ENCODE measurements at places on chromosomes 12 and 14.

GRCh38 chr14:88323523-88324199, 592 bp upstream of the KCNK10 start:
- no peak for DNase-seq

DNA sequence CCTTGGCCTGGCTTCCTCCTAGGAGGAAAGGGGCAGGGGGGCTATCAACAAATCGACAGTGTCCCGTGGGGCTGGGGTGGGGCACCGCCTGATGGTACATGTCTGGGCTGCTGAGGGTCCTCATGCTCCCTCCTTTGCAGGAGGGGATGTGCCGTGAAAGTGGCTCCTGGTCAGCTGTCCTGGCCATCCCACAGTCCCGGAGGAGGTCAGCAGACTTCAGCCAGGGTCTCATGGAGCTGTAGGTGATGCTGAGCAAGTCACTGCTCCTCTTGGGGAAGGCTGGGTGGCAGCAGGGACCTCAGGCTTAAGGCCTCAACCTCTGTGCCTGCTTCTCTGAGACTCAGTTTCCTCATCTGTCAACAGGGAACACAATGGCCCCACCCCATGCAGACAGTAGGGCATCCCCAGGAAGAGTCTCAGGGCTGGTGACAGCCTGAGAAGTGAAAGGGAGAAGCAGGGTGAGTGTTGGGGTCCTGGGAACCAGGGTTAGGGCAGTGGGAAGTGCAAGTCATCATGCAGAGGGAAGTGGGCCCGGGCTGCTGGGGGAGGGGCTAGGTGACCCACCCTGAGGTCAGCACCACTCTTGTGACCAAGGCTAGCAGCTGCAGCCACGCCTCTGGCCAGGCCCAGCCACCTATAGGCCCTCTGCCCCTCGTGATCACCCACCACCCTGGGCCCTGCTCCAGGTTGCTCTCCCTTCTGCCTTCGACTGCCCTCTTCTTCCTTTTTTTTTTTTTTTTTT, 4.4 kb upstream of the TNFAIP2 start:
- peak; percentile 82 for DNase-seq

GRCh38 chr12:120342175-120343038, 14.8 kb upstream of the PLA2G1B start:
- no peak for DNase-seq

GRCh38 chr12:132161036-132161781, 17.0 kb downstream of the NOC4L start:
- DNase-seq = no peak

DNA sequence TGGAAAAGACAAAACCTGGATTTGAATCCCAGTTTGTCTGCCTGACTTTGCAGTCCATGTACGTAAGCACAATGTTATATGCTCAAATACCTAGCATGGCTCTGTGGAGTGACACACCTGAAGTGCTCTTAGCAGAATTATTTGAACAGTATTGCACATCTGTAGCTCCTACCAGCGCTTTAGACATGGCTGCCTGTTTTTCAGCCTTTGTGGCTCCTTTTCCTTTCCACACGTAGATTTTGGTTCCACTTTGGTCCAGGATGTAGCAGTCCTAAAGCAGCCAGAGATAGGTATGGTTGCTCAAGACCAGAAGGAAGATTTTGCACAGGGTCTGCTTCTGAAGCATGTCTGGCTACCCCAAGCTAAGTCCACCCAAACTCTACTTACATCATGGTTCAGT, 9.1 kb downstream of the AVIL start:
- no peak for DNase-seq

DNA sequence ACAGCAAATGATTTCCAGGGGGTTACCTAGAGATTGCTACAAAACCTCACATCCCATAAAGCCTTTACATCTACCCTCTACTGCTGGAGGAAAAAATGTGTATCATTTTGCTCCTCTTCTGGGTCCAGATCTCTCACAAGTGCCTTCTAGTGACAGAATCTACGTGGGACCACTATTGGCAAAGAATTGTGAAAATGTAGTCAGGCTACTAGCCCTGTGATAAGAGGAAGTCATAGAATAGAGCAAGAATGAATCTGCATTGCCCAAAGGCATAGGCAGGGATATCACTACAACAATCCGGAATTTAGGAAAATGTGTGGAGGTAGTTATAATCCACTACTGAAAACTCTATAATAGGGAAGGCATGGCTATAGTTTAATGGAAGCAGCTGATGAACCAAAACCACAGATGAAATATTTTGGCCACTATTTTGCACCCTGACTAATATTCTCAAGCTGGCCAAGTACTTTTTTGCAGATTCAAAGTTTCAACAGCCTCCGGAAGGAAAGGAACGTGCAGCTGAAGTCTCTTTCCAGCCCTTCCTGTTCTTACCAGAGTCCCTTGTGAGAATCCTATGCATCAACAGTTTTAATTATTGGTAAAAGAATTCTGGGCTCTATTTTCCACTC, 176.8 kb downstream of the PHLDA1 start:
- DNase-seq = no peak

DNA sequence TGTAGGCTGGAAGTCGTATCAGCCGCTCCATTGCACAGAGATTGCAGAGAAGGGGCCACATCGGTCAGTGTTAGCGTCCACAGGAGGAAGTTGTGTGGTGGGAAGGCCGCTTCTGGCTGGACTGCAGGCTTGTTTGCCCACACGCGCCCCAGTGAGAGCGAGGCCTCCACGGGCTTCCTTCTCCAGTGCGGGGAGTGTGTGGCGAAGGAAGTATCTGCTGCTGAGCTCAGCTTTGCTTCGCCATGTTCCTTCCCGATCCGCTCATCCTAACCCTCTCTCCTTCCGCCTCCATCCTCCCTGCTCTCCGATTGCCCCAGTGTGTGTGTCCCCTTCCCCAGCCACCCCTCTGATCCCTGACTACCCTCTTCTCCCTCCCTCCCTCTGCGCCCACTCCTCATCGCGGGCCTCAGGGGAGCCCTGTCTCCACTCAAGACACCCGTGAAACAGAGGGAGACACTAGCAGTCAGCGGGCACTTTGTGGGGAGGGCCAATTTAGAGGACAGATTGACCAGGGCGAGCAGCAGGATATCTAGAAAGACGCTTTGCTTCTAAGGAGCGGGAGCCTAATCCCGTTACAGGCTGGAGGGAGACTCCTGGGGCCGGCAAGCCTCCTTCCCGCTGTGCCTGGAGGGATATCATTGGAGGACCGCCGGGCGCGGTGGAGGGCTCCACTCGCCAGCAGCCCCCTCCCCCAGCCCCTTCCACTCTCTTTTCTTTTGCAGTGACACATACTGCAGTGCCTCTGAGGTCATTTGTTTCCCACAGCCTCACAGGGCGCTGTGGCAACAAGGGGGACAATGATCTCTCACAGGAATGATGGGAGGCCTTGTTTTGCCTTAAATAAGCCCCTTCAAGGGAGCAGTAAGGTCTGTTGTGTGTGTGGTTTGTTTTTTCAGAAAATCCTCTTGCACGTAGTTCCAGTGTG, 428.8 kb downstream of the ZFP36L1 start:
- peak; percentile 71 for DNase-seq

DNA sequence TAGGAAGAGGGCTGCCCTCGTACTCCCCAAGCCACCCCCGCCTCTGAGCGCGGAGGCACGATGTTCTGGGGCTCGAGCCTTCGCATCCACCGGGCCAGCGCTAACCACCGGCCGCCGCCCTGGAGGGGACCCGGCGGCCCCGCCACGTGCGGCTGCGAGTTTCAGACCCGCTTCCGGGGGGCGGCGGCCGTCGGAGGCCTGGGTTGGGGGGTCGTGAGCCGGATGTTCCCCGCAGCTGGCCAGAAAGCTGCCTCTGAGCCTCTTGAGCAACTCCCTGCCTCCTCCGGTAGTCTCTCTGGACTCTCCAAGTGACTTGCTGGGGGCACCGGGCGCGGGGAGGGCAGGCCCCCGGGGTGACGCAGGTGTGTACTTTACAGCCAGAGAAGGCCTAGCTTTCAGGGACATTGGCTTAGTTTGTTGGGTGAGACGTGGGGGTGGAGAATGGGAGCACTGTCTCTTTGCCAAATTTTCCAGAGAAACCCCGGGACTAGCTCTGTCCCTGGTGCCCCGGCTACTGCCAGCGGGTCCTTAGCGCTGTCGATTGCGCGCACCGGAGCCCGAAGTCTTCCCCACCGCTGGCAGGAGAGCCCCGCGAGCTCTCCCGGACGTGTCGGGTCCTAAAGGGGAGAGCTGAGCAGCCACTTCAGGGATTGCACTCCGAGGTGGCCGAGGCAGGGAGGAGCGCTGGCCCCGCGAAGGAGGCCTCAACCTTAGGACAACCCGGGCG, 15.6 kb downstream of the OTX2 start:
- no peak for DNase-seq

DNA sequence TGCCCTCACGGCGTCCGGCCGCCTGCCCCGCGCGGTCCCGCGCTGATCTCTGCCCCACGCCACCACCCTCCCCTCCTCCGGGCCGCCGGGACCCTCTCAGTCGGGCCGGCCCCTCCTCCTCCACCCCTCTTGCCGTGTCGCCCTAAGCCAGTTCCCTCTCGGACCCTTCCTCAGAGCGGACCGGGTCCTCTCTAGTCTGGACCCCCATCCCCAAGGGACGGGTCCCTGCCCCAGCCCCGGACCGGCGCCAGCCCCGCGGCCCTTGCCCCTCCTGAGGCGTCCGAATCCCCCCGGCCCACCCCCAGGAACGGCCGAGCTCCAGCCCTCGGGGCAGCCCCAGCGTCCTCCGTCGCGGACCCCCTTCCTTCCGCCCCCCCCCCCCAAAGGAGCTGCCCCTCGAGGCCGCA, 485 bp downstream of the PPP4R4 start:
- peak; percentile 67 for DNase-seq

- DNase-seq = no peak
Measured at GRCh38 chr12:91870872-91871707, 274.6 kb downstream of the BTG1 start.

GRCh38 chr14:52852810-52853521, 61.6 kb upstream of the GNPNAT1 start:
- no peak for DNase-seq

DNA sequence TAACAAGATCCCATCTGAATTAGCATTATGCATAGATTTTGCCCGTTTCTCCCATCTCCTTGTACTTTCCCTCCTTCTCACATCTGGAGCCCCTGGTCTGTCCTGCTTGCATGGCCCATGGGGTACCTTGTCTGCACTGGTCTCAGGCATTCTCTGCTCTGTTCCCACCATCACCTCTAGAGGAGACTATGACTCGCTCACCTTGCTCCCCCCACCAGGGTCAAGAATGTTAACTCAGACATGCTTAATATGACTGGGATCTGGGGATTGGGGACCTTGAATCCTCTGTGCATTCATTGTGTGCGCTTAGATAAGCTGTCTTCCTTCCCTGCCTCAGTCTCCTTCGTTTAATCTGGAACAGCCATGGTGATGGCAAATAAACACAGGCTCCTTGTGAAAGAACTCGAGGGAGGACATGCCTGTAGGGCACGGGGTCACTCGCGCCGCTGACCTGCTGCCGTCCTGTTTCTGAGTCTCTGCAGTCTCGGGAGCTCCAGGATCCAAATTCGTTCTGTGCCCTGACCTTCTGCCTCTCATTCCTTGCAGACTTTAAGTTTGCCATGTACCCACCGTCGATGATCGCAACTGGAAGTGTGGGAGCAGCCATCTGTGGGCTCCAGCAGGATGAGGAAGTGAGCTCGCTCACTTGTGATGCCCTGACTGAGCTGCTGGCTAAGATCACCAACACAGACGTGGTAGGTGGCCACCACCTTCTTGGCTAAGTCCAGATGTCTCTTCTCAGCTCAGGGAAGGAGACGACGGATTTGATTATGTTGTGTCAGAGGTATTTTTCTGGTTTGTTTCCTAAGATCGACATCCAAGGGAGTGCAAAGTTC, 15.0 kb downstream of the CCND2 start:
- peak; percentile 50 for DNase-seq

DNA sequence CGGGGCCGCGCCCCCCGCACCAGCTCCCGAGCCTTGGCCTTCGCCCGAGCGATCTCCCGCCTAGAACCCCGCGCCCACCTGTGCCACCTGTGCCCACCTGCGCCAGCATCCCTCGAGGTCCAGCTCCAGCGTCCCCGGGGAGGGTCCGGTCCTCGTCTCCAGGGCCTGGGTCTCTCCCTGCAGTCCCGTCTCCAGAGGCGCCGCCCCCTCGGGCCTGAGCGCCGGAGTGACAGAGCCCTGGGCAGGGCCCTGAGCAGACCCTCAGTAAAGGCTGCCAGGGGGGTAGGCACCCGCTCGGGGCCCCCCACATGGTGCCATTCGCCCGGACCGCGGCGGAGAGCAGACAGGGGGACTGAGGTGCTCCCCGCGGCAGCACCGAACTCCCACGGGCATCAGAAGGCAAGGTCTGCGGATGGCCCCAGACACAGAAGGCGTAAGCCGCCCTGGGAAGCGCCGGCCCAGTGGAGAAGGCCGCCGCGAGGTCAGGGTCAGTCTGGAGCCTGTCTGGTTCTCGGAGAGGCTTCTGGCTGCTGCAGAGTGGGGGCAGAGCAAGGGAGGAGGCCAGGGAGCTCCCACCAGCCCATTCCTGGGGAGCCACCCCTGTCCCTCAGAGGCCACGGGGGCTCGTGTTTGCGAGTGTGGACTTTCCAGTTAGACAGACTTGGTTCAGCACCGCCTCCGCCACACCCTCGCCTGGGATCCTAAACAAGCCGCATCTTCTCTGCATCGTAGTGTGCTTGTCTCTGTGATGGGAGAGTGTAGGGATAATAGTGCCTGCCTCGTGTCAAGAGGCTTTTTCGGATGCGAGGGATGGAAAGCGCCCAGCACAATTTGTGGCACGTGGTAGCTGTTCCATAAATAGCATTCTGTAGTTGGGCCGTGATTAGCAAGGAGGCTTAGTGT, 1.1 kb upstream of the PPP1R13B start:
- peak; percentile 70 for DNase-seq

DNA sequence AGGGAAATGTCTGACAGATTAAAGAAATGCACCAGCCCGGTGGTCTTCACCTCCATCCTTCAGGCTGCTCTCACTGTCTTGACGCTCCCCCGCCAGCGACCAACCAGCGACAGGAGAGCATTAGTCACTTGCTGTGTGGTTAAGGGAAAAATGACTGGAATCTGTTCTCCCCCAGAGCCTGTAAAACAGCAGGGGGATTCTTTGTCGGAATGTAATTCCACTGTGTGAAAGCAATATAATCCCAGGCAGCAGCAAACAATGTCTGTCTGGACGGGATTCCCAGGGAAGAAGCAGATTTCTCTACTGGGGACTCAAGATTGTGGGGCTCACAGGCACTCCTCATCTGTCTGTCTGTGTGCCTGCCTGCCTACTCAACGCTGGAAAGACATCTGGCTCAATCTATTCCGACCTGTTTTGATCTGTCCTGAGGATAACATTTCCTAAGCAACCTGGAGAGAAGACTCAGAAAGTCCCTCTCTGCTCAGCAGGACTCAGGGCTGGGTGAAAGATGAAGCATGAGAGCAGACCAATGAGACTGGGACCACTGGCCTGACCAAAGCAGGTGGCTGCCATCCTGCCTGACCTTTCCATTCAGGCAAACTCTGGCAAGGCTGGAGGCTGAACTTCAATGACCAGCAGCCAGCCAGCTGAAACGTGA, 54.6 kb downstream of the NUAK1 start:
- no peak for DNase-seq

GRCh38 chr14:106417224-106418049, 891.1 kb downstream of the TMEM121 start:
- DNase-seq = peak; percentile 67

DNA sequence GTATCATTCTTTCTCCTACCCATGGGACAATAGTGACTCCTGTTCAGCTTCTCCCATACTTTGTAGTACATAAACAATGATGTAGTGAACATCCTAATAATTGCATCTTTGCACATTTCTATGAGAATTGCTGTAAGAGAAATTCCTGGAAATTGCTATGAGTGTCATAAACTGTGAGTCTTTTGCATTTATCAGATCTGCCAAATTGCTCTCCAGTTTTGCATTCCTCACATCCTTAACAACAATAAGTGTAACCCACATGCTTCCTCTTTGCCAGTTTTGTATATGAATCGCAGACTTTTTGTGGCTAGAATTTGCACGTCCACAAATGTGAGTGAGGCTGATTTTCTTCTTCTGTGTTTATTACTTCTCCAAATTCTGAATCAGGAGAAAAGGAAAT, 124.0 kb upstream of the TBX5 start:
- no peak for DNase-seq

GRCh38 chr14:104138098-104138717, at the start of gene KIF26A:
Gene KIF26A (plus strand): TSS chr14:104138587. CDS start chr14:104138723, 136 bp downstream.
- DNase-seq = peak; percentile 61

Data from sciatic nerve (tissue), 2 donors.